ENCODE measurements at places on chromosomes 6 and 20.
A peak's percentile ranks its signal among the peaks of the same experiment; 100 is the strongest.

DNA sequence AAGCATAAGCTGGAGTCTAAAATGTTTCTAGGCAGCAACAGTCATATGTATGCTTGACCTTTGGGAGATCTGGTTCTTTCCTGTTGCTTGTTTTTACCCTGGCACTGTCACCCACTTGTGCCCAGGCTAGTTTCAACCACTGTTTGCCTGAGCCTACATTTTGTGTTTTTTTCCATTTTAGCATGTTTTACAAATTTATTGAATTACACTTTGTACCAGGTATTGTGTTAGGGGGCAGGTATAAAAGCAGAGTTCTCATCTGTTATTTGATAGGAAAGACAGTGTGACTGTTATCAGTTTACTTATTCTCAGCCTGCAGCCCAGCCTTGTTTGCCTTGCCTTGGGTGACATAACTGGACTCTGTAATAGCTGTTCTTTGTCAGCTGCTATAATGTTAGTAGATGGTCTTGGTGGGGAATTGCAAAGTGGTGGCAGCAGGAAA lies 147.0 kb downstream of the CDKAL1 start:
- no peak for DNase-seq

- DNase-seq, result no peak
These were observed 82.8 kb downstream of the COL9A1 start for GRCh38 chr6:70219943-70220613.

- peak; percentile 50 for DNase-seq
These were observed 123.3 kb upstream of the DUSP22 start for GRCh38 chr6:168865-169455.

DNA sequence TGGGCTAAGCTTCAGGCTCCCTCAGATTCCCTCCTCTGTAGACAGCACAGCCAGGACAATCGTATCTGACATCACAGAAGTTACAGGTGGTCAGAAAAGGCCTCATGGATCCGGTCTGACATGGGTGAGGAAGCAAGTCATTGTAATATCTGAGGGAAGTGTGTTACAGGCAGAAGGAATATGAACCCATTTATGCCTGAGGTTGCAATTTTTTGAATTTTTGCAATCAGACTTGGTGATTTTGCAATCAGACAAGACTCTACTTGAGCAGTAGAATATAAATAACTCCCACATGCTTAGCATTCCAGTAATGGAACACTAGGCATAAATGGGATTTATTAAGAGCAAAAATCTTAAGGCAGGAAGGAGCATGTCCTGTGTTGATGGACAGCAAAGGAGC lies 52.1 kb downstream of the CBLN4 start:
- no peak for DNase-seq

DNA sequence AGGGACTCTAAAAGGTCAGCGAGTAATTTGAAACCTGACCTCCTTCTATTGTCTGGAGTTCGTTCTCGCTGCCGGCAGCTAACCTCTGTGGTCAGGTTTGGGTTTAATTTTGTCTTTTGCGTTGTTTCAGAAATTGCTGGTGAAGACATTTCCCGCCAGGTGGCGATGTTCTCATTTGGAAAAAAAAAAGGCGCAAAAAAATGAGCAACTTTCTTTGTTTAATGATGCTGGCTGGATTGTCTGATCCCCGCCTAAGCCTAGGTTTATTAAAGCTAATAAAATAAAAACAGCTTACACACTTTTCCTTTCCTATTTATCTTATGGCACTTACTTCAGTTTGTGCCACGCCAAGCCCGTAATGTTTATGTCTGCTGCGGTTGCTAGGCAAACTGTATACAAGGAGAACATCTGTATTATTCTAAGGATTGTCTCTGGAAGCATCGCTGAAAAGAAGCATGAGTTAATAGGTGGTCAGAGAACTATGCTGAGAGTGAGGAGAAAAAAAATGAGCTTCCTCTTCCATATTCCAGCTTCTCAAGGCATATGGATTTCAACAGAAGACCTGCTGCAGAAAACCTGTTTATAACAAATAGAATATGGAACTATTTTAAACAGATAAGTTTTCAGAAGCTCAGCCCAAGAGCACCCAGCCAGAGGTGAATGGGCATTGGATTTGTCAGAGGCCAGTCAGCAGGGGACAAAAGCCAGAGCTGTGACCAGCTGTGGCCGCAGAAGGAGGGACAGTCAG lies 205.7 kb downstream of the DOK5 start:
- no peak for DNase-seq

DNA sequence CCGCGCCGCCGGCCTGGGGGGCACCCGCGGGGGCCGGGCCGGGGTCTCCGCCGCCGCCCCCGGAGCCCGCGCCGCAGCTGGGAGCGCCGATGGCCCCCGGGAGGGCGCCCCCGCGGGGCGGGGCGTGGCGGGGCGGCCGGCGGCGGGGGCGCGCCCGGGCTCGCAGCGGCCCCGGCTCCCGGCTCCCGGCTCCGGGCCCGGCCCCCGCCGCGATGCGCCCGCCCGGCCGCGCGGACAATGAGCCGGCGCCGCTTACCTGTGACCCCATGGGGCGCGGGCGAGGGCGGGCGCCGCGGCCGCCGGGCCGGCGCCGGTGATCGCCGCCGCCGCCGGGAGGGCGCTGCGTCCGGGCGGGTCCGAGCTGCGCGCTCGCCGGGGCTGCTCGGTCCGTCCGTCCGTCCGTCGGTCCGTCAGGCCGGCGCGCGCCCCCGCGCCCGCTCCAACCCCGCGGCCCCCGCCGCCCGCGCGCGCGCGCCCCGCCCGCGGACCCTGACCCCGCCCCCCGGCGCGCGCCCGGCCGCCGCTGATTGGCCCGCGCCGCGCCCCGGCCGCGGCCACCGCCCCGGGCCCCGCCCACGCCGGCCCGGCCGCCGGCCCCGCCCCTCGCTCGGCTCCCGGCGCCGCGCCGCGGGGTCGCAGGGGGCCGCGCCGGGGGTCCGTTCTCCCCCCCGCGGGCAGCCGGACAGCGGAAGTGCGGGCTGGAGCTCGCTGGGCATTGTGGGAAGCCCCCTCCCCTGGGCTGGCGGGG lies at the start of gene ZBTB46:
Gene ZBTB46 (minus strand): TSS at position 424 of the 748 bp plus-strand sequence. CDS start 40,507 bp downstream, outside the sequence.
- no peak for DNase-seq

- DNase-seq, result no peak
These were observed 26.1 kb downstream of the C6orf52 start for GRCh38 chr6:10668126-10668917.

DNA sequence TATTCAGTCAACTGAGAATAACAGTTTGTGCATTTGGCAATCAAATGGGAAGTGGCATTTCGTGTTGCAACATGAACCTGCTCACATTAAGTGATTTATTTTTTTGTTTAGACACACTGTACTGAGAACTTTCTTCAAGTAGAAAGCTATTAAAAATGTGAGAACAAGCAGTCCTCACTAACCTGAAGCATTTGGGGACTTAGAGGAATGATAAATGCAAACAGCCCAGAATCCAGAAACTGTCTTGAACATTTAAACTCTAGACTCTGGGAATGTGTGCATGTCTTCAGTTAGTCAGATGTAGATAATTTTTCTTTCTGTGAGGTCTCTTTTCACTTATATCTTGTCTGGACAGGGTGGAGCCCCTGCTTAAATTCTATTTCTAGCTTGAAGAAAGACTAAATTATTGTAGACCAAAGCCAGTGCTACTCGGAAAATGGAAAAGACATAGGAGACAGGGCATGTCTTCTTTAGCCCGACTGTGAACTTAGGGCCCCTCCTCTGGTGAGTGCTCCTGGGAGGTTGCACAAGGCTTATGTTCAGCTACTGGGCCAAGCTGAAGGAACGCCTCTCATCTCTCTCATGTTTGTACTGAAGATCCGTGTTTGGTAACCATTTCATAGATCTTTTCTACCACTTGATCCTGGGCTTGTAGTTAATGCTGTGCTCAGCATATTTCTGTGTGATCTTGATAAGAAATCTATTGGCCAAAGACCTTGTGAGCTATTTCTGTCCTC lies 70.1 kb downstream of the SLX4IP start:
- no peak for DNase-seq

- peak; percentile 10 for DNase-seq
These were observed 621 bp downstream of the GPR63 start for GRCh38 chr6:96836631-96837080.

GRCh38 chr6:104956731-104957294 lies at the start of gene LIN28B:
Gene LIN28B, plus strand, starts transcription at chr6:104957107. Its CDS starts 144 bp downstream, at chr6:104957251.
- DNase-seq, result no peak

GRCh38 chr6:107655864-107656263 lies 165.9 kb downstream of the SOBP start:
- DNase-seq, result no peak

DNA sequence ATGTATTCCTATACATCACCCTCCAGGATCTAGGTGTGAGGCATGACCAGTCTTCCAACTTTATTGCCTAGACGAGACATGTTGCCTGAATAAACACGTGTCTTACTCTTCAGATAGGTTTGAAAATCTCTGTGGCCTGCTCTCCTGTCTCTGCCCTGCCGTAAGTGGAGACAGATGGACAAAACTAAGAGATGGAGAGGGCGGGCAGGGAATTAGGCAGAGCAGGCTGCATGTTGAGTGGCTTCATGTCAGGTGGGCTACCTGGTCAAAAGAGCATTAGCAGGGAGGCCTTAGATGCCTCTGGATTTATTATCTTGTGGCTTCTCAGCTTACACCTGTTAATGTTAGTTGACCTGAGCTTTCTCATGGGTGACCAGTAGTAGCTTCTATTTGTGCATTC lies 59.0 kb upstream of the TULP4 start:
- no peak for DNase-seq

DNA sequence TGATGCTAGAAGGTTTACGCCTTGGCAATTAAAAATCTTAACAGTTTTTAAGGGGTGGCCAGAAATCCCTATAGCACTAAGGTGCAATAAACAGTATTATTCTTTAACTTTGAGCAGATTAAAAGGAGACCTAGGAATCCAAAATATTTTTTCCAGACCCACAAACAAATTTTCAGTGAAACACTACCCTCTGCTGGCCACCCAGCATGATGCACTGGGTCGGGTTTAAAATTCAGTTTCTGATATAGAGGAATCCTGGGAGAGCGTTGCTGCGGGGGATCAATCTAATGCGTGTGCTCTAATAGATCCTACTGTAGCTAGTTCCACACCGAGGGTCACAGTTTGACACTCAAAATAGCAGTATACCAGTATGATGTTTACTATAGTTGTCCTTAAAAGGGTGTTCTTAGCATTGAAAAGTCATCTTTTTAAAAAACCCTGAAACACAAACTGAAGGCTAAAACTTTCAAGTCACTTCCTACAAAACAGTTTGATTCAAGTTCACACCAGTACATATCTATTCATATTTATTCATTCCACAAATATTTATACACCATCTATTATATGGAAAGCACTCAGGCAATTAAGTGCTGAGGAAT lies 10.2 kb downstream of the UBE3D start:
- DNase-seq, result peak; percentile 58
